Caco-2 (cell line): ENCODE measurements at places on chromosomes 7 and 10. TPM values are rescaled to one million over a fixed set of nuclear protein-coding genes. Genes with fewer than 3 reads are reported as not detected.

DNA sequence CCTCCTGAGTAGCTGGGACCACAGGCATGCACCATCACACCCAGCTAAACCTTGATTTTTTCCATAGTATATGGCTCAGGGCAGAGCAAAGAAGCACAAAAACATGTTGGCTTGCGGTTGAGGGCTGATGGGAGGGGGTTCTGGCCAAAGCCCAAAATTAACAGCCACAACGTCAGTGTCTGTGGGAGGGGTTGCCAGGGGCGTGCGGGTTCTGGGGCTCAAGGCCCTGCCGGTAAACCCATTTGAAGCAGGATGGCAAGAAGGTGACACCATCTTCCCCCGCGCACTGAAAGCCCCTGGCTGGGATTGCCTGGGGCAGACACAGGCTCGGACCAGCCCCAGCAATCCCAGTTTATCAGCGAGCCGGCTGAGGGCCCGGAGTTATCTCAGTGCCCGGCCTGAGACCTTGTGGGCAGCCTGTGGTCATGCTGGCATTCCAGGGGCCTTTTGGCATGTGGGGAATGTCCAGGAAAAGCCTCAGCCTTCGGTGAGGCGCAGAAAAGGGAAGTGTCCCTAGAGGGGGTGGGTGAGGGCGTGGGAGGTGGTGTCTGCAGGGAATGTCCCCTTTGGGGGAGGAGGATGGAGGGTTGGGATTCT is 167.7 kb upstream of the TNRC18 start:
- H3K4me3 ChIP-seq: no peak overlapping the region
- no peaks in the 10 kb centered on the region for H3K27me3 ChIP-seq
- DNase-seq: peak; percentile 81
- no peak overlapping the region for H3K27ac ChIP-seq
- H3K4me1 ChIP-seq: peaks cover 21% of the 10 kb centered on the region

GRCh38 chr10:47060993-47061500 is 149.8 kb downstream of the PTPN20 start:
- no peak overlapping the region for H3K27ac ChIP-seq
- H3K27me3 ChIP-seq: peaks cover 9% of the 10 kb centered on the region

Gene CPA4
- 0.59 and 0.72 TPM in 2 replicates for total RNA-seq

DNA sequence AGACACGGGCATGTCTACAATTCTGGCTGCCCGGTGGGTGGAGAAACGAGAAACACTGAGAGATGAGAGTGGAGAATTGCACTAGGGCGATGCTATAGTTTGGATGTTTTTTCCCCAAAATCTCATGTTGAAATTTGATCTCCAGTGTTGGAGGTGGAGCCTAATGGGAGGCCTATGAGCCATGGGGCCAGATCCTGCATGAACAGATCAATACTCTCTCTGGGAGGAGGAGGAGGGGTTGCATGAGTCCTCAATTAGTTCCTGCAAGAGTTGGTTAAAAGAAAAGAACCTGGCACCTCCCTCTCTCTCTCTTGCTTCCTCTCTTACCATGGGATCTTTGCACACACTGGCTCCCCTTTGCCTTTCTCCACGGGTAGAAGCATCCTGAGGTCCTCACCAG is 299.1 kb downstream of the CALN1 start:
- DNase-seq: no peak
- H3K4me3 ChIP-seq: no peak overlapping the region
- H3K27me3 ChIP-seq: no peaks in the 10 kb centered on the region
- H3K27ac ChIP-seq: no peak overlapping the region

DNA sequence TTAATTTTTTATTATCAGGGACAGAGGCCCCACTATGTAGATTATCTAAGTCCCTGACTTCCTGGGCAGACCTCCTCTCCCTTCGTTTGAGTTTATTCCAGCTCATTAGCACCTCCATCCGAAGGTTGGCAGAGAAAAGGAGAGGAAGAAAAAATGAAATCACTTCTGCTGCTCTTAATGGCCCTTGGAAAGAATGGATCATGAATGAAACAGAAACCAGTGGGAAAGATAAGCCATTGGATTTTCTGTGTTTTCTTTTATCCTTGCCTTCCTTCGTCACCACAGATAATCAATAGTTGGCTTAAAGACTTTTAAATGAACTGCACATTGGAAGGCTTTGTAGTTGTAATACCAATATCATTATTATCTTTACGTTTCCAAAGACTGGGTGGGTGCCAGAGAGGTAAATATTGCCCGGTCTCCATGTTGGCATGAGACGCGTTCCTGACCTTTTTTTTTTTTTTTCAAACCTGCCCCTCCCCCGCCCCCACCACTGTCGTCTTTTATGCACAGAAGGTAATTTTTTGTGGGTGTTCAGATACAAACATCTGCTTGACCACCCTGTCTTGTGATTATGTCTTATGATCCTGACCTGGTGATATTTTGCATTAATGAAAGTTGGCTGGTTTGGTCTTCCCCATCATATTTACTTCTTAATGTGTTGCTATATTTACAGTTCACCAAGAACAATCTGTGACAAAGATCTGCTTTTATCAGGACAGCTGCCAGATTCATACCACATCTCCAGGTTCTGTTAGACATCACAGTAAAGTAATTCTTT is 116.8 kb downstream of the ARID5B start:
- H3K4me3 ChIP-seq: no peak overlapping the region
- no peak for DNase-seq
- H3K4me1 ChIP-seq: peaks cover 74% of the 10 kb centered on the region
- H3K27ac ChIP-seq: peak overlapping the region; percentile 26
- no peaks in the 10 kb centered on the region for H3K27me3 ChIP-seq

DNA sequence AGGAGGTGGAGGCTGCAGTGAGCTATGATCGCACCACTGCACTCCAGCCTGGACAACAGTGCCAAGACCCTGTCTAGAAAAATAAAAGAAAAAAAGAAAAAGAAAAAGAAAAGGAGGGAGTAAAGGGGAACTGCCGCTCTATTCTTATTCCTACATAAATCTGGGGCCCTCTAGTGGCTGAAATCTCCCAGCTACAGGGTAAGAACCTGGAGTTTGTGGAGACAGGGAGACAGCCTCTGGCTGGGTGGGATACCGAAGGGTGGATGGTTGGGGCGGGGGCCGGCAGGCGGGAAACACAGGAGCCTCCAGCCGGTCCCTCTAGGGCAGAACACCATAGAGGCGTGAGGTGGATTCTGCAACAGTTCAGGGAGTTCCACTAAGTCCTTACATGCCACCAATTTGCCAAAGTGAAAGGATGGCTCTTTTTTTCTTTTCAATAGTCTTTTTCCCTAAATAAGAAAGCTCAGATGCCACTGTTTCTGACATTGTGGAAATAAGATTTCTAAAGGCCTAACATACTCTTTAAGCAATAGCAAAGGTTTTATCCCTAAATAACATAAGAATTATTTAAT is 117.3 kb downstream of the SVIL start:
- H3K36me3 ChIP-seq: peaks cover 2% of the 10 kb centered on the region; the same call in 1 of the 2 replicates
- 0 out of 2 replicates have a peak, but pooled peaks cover 5% of the 10 kb centered on the region for H3K4me1 ChIP-seq
- no peaks in the 10 kb centered on the region for H3K27me3 ChIP-seq
- H3K27ac ChIP-seq: no peak overlapping the region
- peak; percentile 63 for DNase-seq

DNA sequence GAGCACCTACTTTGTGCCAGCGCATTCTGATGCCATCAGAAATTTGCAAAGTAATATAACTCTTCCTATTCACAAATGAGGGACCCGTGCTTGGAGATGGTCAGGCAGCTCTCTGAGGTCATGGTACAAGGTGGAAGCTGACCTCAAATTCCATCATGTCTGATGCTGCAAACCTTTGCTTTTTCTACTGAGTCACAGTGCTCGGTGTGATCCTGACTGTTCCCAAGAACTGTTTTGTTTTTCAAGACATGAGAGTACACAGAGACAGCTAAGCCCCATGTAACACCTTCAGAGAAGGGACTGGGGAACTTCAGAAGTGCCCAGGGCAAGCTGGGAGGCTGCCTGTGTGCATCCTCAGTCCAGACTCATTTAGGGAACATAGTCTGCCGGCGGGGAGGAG is 111.3 kb downstream of the FRMD4A start:
- no peaks in the 10 kb centered on the region for H3K27me3 ChIP-seq
- H3K4me1 ChIP-seq: peaks cover 17% of the 10 kb centered on the region
- H3K4me3 ChIP-seq: no peak overlapping the region
- no peaks in the 10 kb centered on the region for H3K36me3 ChIP-seq
